Hematopoietic multipotent progenitor cell treated with erythropoietin and hydrocortisone succinate and interleukin-3 and kit ligand, for 4 days (in vitro differentiated cells): ENCODE measurements at places on chromosomes 1 and 21.

DNA sequence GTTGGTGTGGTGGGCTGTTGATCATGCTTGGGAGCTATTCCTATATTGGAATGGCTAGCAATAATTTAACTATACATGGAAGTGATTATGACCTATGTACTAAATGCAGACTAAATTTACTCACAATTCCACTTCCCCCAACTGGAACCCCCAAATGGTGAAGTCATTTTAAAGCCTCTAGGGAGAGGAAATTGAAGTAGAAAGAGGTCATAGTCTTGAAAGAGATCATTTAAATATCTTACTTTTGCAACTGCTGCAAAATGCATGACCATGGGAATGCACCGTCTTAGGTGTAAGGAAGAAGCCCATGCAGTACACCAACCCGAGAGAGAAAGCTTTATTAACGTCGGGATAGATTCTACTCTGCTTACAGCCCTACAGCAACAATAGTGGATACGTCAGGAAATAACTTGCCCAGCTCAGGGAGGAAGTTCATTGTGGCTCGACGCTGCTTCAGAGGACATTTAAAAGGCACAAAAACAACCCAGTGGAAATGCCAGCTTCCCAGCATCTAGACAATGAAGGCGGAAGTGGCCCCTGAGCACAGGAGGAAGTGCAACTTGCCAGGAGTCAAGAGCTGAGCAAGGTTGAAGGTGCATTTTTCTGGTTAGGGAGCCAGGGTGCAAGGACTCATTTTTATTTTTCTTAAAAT is 26.5 kb downstream of the CYYR1 start:
- DNase-seq, result no peak

DNA sequence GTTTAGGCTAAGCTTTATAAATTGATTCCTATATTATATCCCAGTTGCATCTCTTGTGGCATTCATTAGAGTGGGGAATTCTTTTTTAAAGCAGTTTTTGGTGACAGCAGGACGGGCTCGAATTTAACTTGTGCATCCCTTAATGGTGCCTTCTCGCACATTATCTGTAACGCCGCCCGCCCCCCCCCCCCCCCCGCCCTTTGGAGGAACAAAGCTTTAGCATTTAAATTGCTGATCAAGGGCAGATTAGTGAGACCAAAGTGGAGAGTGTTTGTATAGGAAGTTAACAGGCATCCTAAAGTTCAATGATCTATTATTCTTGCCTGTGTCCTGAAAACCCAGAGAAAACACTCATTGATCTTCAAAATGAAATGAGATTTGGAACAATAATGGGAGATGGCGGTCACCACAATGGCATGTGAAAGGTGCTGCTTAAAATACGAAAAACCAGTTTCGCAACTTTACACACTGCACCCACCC is 2.2 kb downstream of the LMO4 start:
- DNase-seq, result peak; percentile 58

- no peak for DNase-seq
These were observed 128.7 kb downstream of the ZZZ3 start for GRCh38 chr1:77553568-77554291.

- DNase-seq, result no peak
These were observed 67.2 kb upstream of the WDR26 start for GRCh38 chr1:224501836-224502235.

DNA sequence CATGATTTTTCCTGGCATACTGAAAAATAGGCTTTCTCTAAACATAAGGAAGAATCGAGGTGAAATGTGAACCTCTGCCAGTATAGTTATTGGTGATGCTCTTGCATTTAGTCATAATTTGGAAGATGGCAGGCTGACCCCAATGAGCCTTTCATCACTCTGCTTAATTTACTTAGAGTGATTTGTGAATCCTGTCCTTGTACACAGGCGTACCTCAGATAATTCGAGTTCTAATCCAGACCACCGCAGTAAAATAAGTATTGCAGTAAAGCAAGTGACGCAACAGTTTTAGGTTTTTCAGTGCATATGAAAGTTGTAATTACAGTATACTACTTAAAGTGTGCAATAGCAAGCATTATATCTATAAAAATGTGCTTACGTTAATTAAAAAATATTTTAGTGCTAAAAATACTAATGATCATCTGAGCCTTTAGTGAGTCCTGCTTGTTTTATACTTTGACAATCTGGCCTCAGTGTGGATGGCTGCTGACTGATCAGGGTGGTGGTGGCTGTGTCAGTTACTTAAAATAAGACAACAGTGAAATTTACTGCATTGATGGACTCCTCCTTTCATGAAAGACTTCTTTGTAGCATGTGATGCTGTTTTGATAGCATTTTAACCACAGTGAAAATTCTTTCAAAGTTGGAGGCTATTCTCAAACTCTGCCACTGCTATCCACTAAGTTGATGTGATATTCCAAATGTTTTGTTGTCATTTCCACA is 1.7 kb downstream of the PKNOX1 start:
- DNase-seq, result peak; percentile 28

GRCh38 chr1:79323239-79324025 is 316.9 kb upstream of the ADGRL4 start:
- no peak for DNase-seq

DNA sequence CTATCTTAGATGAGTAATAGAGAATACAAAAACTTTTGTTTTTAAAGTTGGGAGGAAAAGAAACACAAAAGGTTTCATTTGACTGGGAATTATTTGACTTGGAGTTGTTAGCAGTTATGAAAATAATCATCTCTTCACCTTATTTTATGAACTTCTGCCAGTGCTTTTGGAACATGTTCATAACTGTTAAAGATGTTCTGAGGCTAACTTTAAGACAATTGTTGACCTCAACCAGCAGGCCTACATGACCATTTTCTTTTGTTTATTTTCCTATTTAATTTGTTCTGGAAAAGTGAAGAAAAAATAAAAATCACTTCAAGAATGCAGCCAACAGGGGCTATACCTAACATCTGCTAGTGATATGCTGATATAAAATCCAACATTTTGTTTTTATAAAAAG is 37.4 kb downstream of the JAM2 start:
- no peak for DNase-seq

DNA sequence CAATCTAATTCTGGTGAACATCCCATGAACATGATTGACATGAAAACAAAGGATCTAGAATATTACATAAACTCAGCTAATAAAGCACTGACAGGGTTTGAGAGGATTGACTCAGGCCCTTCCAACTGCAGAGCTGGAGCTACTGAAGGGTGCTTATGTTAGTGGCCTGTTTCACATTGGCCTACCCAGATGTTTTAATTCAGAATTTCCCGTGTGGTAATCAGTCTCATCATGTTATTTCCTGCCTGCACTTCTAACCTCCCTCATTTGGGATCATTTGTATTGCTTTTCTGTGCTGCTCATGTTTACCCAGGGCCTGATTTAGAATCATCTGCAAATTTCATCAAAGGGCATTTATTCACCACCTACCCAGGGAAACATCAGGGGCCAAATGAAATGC is 270.3 kb downstream of the PLPP3 start:
- DNase-seq, result no peak

GRCh38 chr21:45819478-45820170 is 161.9 kb upstream of the COL6A1 start:
- no peak for DNase-seq

- no peak for DNase-seq
These were observed 589.1 kb upstream of the ADAMTS5 start for GRCh38 chr21:27555996-27556395.

DNA sequence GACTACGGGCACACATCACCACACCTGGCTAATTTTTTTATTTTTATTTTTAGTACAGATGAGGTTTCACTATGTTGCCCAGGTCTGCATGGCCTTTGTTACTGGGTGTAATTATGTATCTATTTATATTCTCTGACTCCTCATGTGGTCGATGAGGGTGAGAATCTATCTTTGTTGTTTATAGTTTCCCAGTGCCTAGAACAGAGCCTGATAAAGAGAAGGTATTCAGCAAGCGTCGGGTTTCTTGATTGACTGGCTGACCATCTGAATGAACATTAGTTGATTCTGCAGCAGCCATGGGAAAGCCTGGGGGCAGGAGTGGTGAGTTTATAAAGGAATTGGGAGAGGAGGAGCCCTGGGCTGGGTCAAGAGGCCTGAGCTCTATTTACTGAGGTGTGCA is 28.5 kb downstream of the SERINC2 start:
- DNase-seq, result no peak

- no peak for DNase-seq
These were observed 37.9 kb downstream of the SLC66A1 start for GRCh38 chr1:19349999-19350398.

GRCh38 chr1:67754526-67754920 is 69.5 kb downstream of the GADD45A start:
- DNase-seq, result peak; percentile 44

GRCh38 chr1:6197746-6198427 is 1.5 kb downstream of the RPL22 start:
- DNase-seq, result no peak

- no peak for DNase-seq
These were observed 16.1 kb upstream of the SLAMF1 start for GRCh38 chr1:160662910-160663309.

DNA sequence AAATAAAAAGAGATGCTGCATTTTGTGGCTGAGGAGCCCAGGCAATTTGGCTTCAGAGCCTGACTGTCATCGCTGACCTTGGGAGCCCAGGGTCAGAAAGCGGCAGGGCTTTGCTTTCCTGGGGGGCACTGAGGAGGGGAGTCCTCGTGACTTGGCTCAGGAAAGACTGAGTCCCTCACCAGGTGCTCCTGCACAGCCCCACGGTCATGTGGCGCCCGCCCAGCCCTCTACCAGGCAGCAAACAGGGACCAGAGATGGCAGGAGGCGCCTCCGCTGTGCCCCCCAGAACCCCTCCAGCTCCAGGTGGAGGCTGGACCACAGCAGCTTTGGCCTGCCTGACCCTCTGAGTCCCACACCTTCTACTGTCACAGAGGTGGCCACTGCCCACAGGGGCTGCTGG is 13.2 kb downstream of the EFHD2 start:
- DNase-seq, result no peak

- DNase-seq, result no peak
These were observed 95.1 kb upstream of the F3 start for GRCh38 chr1:94636624-94637023.

DNA sequence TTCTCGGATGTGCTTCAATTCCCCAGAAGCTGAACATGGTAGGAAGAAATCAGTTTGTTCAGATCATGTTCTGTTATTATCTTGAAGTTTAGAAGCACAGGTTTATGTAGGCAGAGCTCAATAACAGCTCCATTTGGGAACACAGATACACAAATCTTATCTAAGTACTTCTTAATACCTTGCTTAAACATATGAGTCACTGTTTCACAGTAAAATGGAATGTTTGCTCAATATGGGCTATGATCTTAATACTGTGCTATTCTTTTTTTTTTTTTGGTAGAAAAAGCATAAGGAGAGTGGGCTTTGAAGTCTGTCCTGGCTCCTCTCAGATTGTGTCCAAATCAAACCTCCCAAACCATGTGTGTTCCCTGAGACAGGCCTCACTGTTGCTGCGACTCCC is 13.4 kb downstream of the PROK1 start:
- no peak for DNase-seq

- DNase-seq, result no peak
These were observed 49.3 kb upstream of the RABGAP1L start for GRCh38 chr1:174110053-174110452.

GRCh38 chr1:113142791-113143190 is 69.8 kb downstream of the LRIG2 start:
- DNase-seq, result peak; percentile 56

GRCh38 chr1:204417074-204417997 is 5.7 kb upstream of the PPP1R15B start:
- peak; percentile 88 for DNase-seq

DNA sequence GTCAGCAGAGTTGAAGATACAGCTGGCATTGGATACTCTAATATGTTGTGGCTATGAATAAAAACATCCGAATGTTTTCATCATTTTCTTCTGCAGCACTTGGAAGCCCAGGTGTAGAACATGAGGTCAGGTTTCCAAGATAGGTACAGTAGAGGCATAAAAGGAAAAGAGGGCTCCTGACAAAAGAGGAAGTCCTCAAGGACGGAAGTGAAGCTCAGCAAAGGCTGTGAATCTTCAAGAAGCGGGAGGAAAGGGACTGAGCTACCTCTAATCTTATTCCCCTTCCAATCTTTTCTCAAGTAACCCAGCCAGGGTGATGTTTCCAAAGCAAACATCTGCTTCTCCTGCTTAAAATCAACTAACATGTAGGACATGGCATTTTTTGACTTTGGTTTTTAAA is 4.4 kb upstream of the PIK3C2B start:
- DNase-seq, result peak; percentile 35

GRCh38 chr1:178645808-178646200 is 79.2 kb upstream of the RALGPS2 start:
- no peak for DNase-seq

- peak; percentile 11 for DNase-seq
These were observed 1.5 kb downstream of the PHGDH start for GRCh38 chr1:119713039-119713748.

DNA sequence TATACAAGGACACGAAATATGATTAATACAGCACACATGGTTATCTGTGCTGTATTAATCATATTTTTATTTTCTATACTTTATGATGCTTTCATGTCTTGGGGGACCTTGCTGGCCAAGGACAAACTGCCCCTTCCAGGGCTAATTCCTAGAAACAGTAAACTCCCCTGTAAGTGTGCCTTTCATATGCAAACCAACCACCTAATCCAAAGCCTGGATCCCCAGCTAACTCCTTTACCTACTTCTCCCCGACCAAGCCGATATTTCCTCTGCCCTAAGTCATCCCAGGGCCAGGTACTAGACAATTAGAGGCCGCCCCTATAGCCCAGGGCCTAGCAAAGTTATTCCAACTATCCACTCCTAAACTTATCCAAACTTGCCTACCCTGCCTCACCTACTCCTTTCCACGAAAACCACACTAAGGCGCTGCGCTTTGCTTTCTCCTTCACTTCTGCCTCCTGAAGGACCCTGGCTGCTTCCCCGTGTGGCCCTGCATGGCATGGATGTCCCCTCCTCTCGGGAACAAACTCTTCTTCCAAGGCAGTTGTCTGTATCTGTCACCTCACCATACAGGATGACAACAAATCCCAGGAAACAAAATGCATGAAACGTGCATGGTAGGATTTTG is 10.2 kb downstream of the SH3BP5L start:
- no peak for DNase-seq

GRCh38 chr1:209389258-209389657 is 194.3 kb upstream of the CAMK1G start:
- DNase-seq, result no peak

- DNase-seq, result no peak
These were observed 54.5 kb downstream of the BACE2 start for GRCh38 chr21:41222247-41223068.

DNA sequence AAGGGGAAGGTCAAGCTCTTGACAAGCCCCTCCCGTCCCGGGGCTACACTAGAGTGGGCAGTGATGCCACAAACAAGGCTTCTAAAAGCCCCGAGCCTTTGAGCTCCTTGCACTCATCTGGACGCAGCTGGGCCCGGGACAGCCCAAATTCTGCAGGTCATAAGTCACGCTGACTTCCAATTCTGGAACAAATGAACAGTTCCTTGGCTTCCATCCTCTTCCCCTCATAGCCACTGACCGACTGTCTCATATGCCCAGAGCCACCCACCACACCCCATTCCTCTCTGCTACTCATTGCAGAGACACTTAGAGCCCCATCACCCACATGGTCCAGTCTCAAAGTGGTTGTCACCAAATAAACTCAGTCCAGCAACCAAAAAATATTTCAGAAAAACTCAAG is 32.8 kb upstream of the PRELP start:
- DNase-seq, result no peak
